Left ventricle myocardium superior (tissue), 1 donor: ENCODE measurements at places on chromosomes 1 and 21.
A peak's percentile ranks its signal among the peaks of the same experiment; 100 is the strongest.

DNA sequence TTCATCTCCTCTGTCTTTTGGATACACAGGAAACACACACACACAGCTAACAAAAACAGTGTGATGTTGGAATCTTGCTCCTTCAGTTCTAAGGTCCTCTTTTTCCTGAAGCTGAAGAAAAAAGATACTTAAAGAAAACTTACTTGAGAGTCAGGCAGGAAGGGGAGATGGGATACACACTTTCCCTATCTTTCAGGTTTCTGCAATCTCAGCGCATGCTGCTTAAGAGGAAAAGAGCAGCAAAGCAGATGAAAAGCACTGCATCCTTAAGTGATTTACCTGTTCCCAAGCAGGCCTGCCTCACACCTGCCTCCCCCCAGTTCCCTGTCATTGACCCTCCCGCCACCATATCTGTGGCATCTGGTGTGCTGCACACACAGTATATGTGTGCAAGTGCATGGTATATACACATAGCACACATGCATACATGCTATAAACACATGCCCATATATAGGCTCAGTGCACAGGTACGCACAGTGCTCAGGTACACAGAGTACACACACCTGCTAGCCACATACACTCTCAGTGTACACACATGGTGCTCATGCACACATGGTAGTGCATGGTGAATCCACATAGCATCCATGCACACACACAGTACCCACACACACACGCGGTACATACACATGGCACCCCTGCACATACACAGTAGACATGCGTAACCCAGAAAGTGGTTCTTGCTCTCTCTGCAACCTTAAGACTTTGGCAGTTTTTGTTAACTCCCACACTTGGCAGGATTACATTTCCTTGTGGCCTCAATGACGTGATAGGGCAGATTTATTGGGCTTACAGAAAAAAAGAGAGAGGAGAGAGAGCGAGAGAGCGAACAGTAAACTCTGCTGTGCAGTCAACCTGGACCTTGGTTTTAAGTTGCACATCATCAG is 166.9 kb downstream of the TOMM20 start:
- DNase-seq: no peak

DNA sequence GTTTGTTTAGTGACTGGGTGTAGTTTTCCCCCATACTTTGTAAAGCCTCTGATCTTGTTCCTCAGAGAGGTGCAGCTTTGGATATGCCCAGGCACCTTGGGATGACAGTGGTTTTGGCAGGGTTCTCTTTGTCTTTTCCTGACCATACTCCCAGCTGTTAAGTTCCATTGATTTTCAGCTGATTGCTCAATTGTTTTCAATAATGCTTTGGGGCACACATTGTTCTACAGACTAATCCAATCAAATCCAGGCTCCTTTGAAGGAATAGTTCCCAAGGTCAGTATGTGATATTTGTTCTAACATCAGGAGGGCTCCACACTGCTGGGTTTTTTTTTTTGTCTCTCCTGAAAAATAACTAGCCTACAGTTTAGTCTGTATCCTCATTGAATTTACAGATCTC is 24.8 kb downstream of the PPP2R5A start:
- DNase-seq: no peak

GRCh38 chr1:113178522-113178921 is 105.5 kb downstream of the LRIG2 start:
- no peak for DNase-seq

- DNase-seq: no peak
Measured at GRCh38 chr1:219938706-219939105, 10.3 kb upstream of the SLC30A10 start.

- no peak for DNase-seq
Measured at GRCh38 chr1:29969576-29969975, 733.3 kb downstream of the PTPRU start.

DNA sequence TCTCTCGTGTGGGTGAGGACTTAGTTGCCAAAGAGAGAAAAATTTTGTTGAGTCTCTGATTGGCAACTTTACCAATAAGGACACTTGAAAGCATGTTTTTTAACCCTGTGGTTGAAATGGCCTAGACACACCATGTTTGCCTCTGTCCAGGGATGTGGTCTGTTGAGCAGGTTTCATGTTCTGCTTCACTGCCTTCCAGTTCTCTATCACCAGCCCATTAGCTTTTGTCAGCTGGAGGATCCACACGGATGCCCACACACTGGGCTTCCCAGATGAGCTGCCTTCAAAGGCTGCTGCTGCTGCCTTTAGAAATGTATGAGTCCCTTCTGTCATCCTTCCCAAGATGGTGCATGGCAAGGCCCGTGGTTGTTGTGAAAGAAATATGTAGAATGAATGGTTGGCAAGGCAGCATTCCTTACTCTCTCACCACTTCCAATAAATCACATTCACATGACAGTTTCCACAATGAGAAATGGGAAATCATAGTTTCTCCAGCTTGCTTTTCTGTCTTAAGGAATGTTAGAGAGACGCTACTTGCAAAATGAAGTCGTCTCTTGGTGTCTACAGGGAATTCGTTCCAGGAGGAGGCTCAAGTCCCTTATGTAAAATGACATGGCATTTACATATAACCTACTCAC is 108.2 kb upstream of the SLC35F3 start:
- no peak for DNase-seq

DNA sequence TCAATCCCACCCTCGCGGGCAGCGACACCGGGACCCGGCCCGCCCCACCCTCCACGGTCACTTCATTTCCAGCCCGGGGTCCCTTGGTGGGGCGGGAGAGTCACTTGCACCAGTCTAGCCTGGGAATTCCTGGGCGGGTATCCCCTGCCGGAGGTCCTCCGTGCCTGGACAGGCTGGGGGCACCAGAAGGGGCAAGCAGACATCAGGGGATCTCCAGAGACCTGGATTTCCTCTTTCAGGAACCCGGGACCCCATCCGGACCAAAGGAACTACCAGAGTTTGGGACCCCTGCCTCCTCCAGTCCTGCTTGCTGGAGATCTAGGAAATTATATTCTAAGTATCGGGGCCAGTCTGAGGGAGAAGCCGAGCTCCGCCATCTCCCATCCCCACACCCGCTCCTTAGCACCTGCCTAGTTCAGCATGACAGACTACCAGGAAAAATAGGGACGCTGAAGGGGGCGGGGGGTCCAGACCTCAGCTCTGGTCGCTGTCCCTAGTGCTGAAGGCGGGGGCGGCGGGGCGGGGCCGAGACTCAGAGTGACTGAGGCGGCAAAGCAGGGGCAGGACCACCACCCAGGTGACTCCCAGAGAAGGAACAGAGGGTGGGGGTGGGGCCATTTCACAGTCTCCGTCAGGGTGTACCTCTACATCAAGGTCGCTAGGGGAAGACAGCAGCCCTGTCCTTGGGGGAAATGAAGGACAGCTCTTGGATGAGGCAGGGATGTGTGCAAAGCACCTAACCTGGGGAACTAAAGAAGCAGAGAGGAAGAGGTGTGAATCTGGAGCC is 832 bp downstream of the HCN3 start:
- DNase-seq: peak; percentile 69

DNA sequence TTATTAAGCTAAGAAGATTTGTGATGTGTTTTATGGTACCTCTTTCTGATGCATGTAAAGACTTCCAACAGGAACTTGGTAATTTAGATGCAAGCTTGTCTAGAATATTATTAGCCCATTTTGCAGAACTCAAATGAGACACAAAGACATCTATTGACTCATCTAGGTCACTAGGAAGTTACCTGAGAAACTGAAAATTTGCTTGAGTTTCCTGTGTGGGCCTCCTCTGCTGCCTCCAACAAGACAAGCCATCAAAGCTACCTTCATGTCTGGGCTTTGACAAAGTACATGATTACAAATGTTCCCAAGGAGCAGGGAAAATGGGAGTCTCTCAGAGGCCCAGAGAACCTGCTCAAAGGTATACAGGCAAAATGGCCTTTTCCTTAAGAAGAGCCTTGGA is 5.6 kb downstream of the RUNX1 start:
- DNase-seq: no peak

DNA sequence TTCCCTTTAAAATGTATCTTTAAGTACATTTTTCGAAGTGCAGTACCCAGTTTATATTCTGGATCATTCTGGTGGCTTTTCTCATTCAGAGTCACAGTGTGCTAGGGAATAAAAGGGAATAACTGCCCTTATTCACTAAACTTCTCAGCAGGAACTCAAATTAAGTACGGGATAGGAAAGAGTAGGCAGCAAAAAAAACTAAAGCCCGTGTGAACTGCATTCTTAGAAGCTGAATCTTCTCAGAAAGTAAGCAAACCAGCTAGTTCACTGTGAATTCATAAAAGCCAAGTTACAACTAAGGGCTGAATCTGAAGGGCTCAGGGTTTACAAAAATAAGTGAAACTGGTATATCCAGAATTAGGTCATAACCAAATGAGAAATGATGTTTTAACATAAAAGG is 22.0 kb downstream of the PRPF38A start:
- no peak for DNase-seq

GRCh38 chr1:246771366-246771765 is 47.2 kb downstream of the SCCPDH start:
- no peak for DNase-seq
